ENCODE measurements at places on chromosomes 4 and X. TPM values are rescaled to one million over a fixed set of nuclear protein-coding genes. Genes with fewer than 3 reads are reported as not detected.

- no peak for DNase-seq
These were observed 136.5 kb upstream of the NPY2R start for GRCh38 chr4:155071962-155072361.

DNA sequence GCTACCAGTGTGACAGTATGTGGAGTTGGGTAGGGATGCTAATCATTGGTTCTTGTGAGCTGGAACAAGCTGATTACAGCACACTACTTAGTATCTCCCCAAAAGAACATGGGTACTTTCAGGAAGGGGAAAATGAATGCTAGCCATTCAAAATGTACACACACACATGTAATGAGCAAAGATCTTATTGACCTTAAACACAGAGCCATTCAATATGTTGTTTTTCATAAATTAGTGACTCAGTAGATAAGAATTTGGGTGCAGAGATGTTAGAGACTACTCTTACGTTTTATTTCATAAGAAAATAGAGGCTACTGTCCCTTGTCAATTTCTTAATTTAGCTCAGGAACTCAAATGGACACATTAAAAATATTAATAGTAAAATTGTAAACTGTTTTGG, 509.5 kb upstream of the ATOH1 start:
- no peak for DNase-seq

GRCh38 chrX:132407691-132408090, 81.1 kb downstream of the MBNL3 start:
- peak; percentile 63 for DNase-seq

- DNase-seq = peak; percentile 45
These were observed 661 bp downstream of the SPIN4 start for GRCh38 chrX:63350465-63350877.

Gene ZDHHC15
- 0.67 TPM for total RNA-seq

Gene PCYT1B
- total RNA-seq = 7.2 TPM

- DNase-seq = no peak
These were observed 135.1 kb upstream of the ATP6AP2 start for GRCh38 chrX:40445691-40446090.

- no peak for DNase-seq
These were observed 382.7 kb upstream of the GALNTL6 start for GRCh38 chr4:171430495-171430894.

DNA sequence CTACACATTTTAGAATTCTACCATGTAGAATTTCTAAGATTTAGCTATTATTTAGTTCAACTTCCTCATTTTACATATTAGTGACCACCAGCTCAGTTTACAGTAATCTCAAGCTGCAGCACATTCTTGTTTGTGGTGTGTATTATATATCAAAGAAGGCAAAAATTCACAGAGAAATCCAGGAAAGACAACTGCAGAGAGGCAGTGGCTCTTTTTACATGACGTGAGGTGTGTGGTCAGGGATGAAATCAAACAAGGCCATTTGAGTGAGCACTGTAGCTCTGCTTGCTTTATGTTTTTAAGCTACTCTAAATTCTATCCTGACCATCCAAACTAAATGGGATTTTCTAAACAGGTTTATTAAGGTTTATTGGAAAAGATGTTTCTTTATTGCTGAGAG, 71.1 kb downstream of the COL25A1 start:
- DNase-seq = peak; percentile 61
